ENCODE measurements at places on chromosomes 6 and 20.

GRCh38 chr6:81326881-81327561, 425.5 kb downstream of the TENT5A start:
- no peak for DNase-seq

GRCh38 chr6:29964887-29965562, 22.7 kb downstream of the HLA-A start:
- DNase-seq: peak; percentile 65

- no peak for DNase-seq
Measured at GRCh38 chr6:140533526-140533925, 1159.1 kb upstream of the CITED2 start.

DNA sequence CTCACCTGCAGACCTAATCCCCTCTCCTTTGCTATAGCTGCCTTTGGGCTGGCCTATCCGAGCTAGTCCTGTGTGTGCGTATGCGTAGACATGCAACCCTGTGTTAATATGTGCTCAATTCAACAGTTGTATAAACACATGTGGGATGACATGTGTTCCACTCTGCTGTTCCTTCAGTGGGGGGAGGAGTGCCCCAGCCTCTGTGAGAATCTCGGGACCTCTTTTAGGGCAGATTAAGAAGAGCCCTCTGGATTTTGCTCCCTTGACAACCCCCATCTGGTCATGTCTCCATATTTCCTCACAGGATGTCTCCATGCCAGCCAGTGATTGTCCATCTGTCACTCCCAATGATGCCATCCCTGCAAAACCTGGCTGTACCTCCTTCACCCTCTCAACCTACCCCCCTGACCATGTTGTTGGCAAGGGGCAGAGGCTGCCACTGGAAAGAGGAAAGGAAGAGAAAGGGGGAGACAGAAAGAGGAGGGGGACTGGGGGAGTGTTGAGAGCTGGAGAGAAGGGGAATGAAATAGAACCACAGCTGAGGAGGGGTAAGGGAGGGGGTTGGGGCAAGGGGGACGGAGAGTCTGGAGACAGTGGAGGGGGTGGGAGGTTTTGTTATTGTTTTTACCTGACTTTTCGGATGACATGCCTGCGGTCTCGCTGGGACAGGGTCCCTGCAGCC, 417 bp downstream of the PRRT1 start:
- no peak for DNase-seq

- peak; percentile 22 for DNase-seq
Measured at GRCh38 chr20:52379723-52380336, 188.3 kb upstream of the ZFP64 start.

DNA sequence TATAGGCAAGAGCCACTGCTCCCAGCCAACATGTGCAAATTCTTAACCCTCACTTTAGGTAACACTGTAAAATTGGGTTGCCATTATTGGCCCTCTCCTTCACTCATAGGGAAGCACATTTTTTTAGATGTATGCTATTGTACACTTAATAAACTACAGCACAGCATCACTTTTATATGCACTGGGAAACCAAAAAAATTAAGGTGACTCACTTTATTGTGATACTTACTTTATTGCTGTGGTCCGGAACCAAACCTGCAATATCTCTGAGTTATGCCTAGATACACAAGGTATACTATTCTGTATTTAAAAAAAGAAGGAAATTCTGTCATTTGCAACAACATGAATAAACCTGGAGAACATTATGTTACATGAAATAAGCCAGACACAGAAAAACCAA, 40.5 kb downstream of the IPCEF1 start:
- DNase-seq: no peak

GRCh38 chr20:64068386-64069208, 5.6 kb downstream of the TCEA2 start:
- no peak for DNase-seq

GRCh38 chr20:7693761-7694160, 246.5 kb downstream of the HAO1 start:
- no peak for DNase-seq

GRCh38 chr6:136524339-136524935, 25.8 kb downstream of the MAP7 start:
- no peak for DNase-seq

GRCh38 chr20:48817367-48818030, 10.3 kb downstream of the PREX1 start:
- DNase-seq: no peak

DNA sequence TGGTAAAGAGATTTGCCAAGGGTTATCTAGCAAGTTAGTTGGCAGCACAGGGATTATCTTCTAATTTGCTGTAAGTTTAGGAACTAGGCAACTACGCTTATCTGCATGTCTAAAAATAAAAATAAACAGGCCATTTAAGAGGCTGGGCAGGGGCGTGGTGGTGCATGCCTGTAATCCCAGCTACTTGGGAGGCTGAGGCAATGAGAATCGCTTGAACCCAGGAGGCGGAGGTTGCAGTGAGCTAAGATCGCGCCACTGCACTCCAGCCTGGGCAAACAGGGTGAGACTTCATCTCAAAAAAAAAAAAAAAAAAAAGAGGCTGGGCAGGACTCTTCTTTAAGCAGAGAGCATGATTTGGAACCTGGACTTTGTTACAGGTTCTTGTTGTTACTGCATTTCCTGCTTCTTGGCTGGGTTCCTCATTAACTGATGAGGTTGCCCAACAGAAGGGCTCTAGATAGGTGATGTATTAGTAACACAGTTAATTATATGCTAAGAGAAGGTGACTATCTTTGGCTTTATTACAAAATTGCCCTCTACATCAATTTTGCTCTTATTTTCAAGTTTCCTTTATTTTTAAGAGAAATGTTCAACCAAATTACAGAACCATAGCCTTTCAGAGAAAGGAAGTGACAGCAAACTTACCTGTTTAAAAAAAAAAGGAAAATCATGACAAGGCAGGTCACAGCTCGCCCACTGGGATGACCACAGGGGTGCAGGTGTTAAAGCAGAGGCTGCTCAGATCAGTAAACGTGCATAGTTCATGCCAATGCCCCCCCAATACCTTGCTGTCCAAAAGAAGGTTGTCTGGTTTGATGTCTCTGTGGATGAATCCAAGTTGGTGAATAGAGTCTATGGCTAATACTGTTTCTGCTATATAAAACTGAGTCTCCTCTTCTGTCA, 32.5 kb downstream of the STK38 start:
- no peak for DNase-seq

DNA sequence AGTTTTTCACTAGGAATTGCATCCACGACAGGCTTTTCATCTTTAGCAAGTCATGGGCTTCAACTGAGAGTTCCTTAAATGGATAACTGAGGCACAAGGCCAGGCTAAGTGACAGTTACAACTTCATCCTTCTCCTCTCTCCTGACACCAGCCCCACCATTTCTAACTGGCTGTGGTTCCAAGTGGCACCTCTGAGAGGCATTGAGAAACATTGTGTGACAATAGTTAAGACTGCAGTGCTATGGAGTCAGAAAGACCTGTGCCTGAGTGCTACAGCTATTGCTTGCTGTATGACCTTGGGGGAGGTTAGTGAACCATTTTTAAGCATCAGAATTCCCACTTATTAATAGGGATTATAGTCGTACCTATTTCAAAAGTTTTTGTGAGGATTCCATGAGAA, 26.2 kb upstream of the MLIP start:
- no peak for DNase-seq

- DNase-seq: no peak
Measured at GRCh38 chr6:168156742-168157265, 77.8 kb upstream of the FRMD1 start.

GRCh38 chr6:12911427-12911826, 194.9 kb downstream of the PHACTR1 start:
- DNase-seq: no peak

DNA sequence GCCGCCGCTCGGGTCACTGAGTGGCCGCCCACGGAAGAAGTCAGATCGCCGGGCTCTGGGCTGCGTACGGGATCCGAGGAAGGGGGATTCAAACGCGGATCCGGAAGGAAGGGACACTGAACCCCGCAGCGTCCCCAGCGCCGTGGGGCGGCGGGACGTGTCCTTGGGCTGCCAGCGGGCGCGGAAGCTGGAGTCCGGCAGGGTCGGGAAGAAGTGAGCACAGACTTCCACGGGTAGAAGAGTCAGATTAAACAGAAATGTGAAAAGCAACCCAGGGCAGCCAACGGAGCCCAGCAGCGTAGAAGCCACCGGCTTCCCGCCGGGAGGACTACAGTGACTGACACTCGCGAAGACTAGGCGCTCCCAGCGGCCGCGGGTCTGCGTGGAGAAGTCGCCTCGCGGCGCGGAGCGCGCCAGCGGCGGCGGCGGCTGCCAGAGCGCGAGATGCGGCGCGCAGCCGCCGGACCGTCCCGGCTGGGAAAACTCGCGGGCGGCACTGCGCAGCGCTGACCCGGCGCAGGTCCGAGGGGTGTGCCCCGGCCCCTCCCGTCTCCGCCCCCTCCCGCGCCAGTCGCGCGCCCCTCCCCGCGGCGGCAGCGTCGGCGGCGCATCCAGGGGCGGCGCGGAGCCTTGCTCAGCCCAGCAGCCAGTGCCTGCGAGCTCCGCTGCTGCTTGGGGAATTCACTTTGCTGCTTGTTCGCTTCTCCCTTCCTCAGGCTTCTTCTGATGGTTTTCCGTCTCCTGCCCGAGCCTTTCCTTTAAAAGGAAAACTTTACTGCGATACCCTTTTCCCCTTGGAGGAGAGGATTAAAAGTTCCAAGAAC, at the start of gene SAMD5:
TSS of gene SAMD5 (plus strand) at position 649 of the 824 bp plus-strand sequence. CDS start 239 bp downstream, outside the sequence.
- no peak for DNase-seq

DNA sequence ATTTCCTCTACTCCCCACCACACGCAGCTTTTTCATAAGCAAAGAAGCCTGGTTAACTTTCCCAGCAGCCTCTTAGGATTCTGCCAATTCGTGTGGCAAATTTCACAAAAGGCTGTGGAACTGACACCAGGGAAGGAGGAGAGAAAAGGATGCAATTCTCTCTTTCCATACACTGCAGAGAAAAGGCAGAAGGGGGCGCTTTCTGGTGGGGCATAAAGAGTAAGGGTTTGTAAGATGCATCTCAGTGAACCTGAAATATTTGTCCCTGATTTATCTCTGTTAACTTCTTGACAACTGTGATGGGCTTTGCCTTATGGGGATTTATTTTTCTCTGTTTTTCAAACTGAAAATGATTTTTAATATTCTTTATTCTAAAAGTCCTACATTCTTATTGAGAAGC, 45.5 kb upstream of the GLP1R start:
- DNase-seq: no peak

GRCh38 chr6:7973584-7973983, 63.0 kb upstream of the TXNDC5 start:
- DNase-seq: no peak

GRCh38 chr6:9205645-9206044, 770.3 kb upstream of the SLC35B3 start:
- no peak for DNase-seq

DNA sequence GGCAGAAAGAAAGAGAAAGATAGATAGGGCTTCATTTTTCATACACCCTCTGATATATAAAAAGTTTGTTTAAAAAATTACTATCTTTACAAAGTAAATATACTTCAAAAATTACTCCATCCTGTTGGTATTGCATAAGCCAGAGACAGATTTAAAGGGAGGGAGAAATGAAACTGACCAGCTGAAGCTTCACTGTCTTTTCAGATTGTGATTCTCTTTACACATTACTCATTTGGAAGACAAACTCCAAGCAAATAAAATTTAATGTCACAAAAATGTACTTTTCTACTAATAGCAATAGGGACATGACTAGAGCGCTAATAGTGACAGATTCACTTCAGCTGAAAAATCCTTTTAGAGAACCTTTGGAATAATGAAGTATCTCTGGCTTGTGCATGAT, 38.6 kb upstream of the MARCKS start:
- DNase-seq: no peak

DNA sequence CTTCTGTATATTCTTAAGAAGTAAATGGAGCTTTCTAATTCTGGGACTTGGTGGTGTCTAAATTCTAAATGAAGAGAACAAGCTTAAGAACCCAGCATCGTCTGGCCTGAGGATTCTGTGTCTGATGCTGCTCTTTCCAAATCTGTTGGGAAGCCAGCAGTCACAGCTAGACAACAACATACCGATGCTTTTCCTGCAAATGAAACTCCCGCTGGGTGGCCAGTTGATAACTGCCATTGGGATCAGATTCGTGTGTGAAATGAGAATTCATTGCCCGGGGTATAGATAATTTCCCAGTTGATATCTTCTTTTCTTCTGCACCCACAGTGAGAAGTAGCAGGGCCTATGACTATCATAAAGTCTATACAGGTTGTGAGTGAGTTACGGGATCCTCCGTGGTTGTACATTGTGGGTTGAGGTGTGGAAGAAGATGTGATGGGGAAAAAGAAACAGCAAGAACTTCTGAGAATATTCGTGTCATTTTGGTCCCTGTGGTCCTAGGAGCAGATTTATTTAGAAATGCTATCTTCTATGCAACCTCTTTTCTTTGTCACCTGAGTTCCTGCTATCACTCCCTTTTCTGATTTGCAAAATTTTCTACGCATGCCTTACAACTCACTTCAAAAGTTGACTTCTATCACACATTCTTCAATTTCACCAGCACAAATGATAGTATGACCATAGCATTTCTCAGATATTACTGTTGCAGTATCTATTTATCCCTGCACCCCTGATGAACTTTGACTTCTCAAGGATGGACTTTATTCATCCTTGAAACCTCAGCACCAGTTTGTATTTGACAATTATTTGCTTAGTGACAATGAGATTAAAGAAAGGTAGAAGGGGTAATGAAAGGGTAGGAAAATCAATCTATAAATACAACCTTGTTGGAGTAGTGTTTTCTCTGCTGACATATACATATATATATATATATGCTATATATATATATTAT, 10.4 kb downstream of the NOX3 start:
- no peak for DNase-seq

DNA sequence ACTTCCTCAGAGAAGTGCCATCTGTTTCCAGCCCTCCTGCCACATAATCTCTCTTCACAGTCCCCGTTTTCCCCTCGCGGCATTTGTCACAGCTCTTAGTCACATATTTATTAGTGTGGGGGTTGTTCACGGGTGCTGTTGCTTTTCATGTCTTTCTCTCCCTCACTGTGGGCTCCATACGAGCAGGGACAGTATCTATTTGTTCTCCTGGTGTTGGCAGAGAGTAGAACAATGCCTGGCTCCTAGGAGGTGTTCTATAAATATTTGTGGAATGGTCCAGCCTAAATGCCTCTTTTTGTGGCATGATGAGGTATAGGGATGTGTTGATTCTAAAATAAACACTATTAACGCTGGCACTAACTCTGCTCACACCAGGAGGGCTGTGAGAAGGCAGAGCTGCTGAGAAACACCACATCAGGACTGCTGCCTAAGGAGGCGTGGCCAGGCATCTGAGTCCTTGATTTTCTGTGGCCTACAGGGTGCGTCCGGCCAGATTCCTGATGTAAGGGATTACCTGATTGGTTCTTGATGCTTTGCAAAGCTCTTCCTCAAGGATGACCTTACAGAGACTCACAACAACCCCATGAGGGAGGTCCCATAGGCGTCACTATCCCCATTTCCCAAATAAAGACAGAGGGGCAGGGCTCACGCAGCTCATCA, 219.8 kb upstream of the ARID1B start:
- DNase-seq: no peak

- no peak for DNase-seq
Measured at GRCh38 chr6:8803181-8803760, 367.9 kb upstream of the SLC35B3 start.

DNA sequence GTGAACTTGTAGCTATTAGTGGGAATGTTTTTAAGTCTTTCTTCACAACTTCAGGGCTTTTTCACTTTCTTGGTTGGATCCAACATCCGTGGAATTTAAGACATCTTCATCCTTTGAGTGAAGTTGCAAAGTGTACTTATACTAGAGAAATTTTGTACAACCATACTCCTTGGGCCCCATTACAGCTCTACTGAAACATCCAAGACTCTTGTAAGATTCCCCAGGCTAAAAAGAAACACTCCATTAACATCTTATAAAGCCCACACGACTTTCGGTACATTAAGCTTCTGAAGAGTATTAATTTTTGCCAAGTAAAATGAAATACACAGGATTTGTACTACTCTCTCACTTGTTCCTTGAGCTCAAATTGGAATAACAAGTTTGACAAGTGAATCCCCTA, 5.4 kb downstream of the PCNA start:
- DNase-seq: no peak

Measured in CD4-positive, alpha-beta T cell (primary cell).